ENCODE measurements at places on chromosomes 11 and 22.
A peak's percentile ranks its signal among the peaks of the same experiment; 100 is the strongest.

- DNase-seq: no peak
Measured at GRCh38 chr11:106463796-106464201, 386.3 kb downstream of the AASDHPPT start.

DNA sequence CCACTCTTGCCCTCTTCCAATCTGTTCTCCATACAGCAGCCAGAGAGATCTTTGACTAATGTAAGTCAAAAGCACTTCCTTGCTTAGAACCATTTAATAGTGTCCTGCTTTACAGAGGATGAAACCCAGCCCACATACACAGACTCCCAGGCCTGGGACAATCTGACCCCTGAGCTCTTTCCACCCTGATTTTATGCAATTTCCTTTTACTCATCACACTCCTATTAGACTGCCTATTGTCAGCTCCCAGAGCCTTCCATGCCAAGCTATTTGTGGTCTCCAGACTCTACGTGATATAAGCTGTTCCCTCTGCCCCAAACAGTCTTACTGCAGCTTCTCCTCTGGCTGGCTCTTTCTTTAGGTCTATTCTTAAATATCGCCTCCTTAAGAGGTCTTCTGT is 28.1 kb downstream of the ME3 start:
- DNase-seq: no peak

DNA sequence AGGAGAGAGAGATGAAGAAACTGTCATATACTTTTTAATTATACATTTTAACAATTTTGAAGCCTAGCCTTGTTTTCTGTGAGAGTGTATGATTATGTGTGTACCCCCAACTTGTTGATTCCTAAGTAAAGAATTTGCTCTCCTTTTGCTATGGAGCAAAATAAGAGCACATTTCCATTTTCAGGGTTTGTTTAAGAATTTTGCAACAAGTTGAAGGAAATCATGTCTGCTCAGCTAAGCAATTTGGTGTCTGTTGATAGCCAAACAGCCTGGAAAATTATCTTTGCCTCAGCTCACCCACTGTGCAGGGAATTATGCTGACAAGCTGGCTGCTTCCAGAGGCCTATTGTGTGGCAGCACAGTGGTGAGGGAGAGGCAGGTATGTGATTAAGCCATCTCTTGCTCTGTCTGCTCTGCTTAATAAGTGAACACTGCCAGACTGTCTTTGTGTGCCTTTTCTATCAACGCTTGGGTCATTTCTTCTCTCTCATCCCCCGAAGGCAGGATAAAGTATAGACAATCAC is 135.1 kb upstream of the TTC12 start:
- DNase-seq: no peak

DNA sequence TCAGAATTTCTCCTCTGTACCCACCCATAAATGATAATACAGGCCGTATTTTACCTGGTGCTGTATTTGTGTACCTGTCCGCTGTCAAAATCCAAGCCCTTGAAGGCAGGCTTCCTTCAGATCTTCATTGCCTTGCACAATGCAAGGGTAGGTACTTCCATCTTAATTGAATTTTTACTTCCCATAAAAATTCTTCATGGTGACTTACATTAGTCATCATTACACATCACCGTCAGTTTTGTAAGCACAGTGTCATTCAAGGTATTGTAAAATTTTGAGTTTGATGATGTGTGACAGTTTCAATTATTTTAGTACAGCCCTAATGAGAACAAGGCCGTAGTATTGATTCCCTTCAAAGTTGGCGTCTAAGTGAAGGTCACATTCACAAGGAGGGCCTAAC is 770 bp upstream of the TSG101 start:
- DNase-seq: peak; percentile 12

DNA sequence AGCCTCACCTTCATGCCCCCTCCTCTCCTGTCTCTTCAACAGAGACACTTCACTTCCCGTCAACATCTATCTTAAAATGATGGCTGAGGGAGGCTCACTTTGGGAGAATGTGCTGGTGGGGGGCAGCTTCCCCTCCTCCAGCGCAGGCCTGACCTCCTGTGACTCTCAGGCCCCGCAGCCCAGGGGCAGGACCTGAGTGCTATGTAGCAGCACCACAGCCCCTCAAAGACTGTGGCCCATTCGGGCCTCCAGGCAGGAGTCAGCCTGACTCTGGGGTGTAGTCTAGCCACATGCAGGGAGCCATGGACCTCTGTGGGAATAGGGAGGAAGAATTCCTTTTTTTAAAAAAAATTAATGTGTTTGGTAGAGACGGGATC is 43.7 kb downstream of the DKK3 start:
- no peak for DNase-seq

GRCh38 chr22:27883656-27884350 is 35.3 kb downstream of the PITPNB start:
- DNase-seq: no peak

DNA sequence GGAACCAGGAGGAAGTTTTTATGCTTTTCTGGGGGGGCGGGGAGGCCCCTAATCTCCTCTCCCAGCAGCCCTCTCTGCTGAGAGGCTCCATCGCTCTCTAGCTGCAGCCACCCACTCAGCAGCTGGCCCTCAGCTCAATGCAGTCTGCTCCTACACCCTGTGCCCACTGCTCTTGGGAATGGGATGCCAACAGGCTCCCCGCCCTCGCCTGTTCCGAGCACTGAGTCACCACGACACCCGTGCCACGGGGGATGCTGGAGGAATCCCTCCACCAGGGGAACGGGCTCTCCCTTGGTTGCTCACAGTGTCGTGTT is 23.5 kb upstream of the SUSD2 start:
- no peak for DNase-seq
